Lung microvascular endothelial cell (primary cell): ENCODE measurements at places on chromosomes 5 and 9.

DNA sequence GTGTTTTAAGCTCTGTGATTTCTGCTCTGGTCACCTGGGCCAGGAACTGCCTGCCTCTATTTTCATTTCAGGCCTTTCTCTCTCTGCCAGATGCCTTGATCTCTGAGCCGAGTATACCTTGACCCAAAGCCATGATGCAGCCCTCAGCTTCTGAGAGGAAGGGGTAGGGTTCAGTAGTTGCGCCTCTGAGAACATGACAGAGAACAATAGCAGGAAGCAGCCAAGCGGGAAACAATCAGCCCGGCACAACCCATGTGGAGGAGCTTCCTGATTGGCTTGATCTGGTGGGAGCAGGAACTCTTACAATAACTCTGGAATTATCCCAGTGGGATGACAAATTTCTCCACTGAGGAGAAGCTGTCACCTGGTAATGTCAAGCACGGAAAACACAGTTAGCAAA, 127.4 kb downstream of the PALM2AKAP2 start:
- DNase-seq = peak; percentile 99

DNA sequence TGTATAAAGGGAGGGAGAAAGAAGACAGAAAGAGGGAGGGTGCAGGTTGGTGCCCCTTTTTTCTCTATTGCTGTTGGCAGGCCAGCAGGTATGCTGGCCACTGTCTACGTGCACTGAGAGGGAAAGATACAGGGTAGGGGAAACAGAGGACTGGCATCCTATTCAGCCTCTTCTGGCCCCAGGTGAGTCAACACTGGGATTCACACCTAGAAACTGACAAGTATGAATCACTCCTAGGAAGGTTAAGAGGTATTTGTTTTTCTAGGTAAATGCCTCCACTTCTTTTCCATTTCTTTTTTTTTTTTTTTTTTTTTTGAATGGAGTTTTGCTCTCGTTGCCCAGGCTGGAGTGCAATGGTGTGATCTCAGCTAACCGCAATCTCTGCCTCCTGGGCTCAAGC, 2.8 kb upstream of the UBAP1 start:
- no peak for DNase-seq

- DNase-seq = no peak
Measured at GRCh38 chr5:147985608-147986007, 78.2 kb upstream of the SPINK5 start.

DNA sequence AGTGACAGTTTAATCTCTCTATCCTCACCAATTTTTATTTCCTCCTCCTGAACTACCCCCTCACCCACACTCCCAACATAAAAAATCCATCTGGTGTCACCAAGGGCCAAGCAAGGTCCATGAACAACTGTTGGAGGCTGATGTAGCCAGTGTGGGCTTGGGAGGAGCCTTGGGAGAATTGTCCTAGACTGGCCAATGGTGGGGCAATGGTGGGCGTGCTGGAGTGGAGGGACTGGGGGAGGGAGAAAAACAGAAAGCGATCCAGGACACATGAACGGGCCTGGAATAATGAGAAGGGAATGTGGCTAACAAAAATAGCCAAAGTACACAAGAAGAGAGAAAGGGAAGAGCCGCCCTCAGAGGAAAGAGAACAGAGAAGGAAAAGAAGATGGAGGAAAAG, 272.6 kb downstream of the ENC1 start:
- no peak for DNase-seq

- no peak for DNase-seq
Measured at GRCh38 chr9:24582146-24583126, 36.7 kb upstream of the IZUMO3 start.

DNA sequence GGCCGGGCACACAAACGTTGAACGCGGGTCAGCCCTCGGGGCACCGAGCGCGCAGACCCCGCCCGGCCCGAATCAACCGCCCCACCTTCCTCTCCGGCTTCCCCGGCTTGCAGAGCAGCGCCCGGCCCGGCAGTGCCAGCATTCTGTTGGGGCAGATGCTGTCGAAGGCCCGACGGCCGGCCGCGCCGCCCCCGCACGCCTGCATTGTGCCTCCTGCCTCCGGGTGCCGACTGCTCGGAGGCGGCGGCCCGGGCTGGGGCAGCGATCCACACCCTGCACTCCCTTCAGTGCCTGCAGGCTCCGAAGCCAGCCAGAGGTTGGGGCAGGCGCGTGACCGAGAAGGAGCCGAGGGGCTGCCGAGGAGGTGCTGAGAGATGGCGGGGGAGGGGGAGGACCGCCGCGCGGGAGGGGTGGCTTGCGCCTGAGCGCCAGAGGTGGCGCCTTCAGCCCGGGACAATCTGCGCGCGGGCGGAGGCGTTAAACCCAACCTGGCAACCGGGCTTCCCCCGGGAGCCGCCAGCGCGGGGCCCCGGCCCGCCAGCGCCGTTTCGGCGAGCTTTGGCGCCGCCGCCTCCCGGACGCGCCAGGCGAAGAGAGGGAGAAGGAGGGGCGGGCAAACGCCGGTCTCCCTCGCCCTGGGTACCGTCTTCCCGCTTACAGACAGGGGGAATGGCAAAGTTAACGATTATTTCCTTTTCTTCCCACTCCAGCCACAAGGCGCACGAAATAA, at the start of gene MCIDAS:
MCIDAS (minus strand) TSS at position 382 of the 730 bp plus-strand sequence; CDS start at position 205, 177 bp downstream.
- DNase-seq = peak; percentile 49

DNA sequence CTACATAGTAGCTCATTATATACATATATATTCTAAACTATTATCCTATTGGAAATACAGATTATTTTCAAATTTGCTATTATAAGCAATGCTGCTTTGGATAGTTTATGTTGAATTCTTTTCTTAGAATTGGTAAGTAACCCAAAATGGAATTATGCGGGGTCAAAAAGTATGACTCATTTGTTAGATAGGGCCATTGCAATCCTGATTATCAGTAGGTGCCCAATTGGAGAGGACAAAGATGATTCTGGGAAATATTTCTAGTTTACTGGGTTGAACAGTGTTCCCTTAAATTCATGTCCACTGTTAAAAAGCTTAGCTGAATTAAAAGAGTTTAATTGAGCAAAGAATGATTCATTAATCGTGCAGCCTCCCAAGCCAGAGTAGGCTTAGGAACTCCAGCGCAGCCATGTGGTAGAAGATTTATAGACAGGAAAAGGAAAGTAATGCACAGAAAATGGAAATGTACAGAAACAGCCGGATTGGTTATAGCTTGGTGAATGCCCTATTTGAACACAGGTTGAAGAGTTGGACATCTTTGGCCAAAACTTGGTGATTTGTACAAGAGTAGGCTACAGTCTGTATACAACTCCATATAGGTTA, 81.8 kb downstream of the GDNF start:
- DNase-seq = peak; percentile 13

- no peak for DNase-seq
Measured at GRCh38 chr5:123907349-123907748, 395.4 kb downstream of the CSNK1G3 start.

- DNase-seq = no peak
Measured at GRCh38 chr5:5957737-5958136, 420.6 kb downstream of the MED10 start.

DNA sequence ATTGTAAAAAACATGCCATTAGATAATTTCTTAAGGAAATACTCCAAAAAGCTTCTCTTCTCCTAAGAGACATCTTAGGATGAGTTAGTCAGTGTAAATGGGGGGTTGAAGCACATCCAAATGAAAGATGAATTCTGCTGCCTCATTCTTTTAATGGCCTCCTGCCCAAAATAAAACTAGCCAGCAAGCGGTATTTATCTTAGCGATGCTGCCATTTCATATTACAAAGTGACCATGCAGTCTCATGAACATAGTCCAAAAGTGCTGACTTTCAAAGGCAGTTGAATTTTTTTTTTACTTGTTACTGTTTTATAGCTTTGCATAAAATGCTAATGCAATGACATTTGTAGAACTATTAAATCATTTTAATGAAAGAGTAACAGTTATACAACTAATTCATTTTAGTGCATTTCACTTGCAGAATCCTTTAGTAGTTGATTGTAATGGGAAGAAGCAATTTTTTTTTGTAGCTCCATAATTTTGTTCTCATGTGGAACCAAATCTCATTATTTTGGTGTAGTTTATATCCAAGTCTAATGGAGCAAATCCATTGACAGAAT, 151.5 kb downstream of the CAVIN4 start:
- DNase-seq = no peak
